Activated T-cell treated with anti-CD3 and anti-CD28 coated beads, Interleukin-2, amount 50 U/mL, for 24 hours (primary cell): ENCODE measurements at places on chromosomes 12 and 14.

GRCh38 chr12:53222170-53222721 is 9.8 kb downstream of the RARG start:
- H3K27me3 ChIP-seq: no peaks in the 10 kb centered on the region
- no peak for DNase-seq
- peak overlapping the region; percentile 83 for H3K27ac ChIP-seq
- H3K36me3 ChIP-seq: peaks cover 20% of the 10 kb centered on the region
- H3K4me3 ChIP-seq: peak overlapping the region; percentile 69
- peaks cover 77% of the 10 kb centered on the region for H3K4me1 ChIP-seq

GRCh38 chr12:1922985-1923384 is 4.5 kb upstream of the CACNA2D4 start:
- H3K4me1 ChIP-seq: peaks cover 10% of the 10 kb centered on the region
- no peak overlapping the region for H3K4me3 ChIP-seq
- H3K36me3 ChIP-seq: no peaks in the 10 kb centered on the region
- peaks cover 3% of the 10 kb centered on the region for H3K27me3 ChIP-seq
- no peak for DNase-seq

DNA sequence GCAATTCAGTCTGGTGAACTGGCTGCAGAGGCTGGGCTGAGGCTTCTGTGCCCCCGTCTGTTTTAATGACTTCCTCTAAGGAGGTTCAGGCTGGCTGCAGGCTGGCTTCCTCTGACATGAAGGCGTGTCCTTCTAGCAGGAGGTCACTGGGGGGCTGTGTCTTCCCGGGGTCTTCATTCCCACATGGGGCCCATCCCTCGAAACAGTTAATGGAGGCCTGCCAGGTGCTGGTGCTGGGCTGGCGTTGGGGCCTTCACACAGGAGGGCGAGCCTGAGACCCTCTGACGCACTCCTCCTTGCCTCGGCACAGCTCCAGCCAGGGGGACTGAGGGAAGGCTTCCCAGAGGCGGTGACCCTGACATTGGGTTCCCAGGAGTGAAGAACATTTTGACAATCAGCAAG is 57.7 kb upstream of the DLK1 start:
- no peak overlapping the region for H3K4me3 ChIP-seq
- H3K27ac ChIP-seq: no peak overlapping the region
- no peaks in the 10 kb centered on the region for H3K36me3 ChIP-seq
- no peak for DNase-seq
- H3K4me1 ChIP-seq: no peaks in the 10 kb centered on the region
- peaks cover 57% of the 10 kb centered on the region for H3K27me3 ChIP-seq

- no peaks in the 10 kb centered on the region for H3K27me3 ChIP-seq
- no peak for DNase-seq
- peaks cover 34% of the 10 kb centered on the region for H3K4me1 ChIP-seq
- H3K36me3 ChIP-seq: no peaks in the 10 kb centered on the region
- H3K27ac ChIP-seq: no peak overlapping the region
- no peak overlapping the region for H3K4me3 ChIP-seq
Observed at GRCh38 chr12:89173096-89173495, 179.2 kb downstream of the DUSP6 start.

- peaks cover 21% of the 10 kb centered on the region for H3K4me1 ChIP-seq
- no peak overlapping the region for H3K27ac ChIP-seq
- no peak for DNase-seq
- peaks cover 4% of the 10 kb centered on the region for H3K36me3 ChIP-seq
Observed at GRCh38 chr14:67186789-67187584, 2.3 kb upstream of the GARIN2 start.

GRCh38 chr12:68240079-68240478 is 13.3 kb downstream of the IL22 start:
- H3K27ac ChIP-seq: peak overlapping the region; percentile 16
- no peak for DNase-seq
- no peaks in the 10 kb centered on the region for H3K36me3 ChIP-seq
- H3K4me3 ChIP-seq: no peak overlapping the region

DNA sequence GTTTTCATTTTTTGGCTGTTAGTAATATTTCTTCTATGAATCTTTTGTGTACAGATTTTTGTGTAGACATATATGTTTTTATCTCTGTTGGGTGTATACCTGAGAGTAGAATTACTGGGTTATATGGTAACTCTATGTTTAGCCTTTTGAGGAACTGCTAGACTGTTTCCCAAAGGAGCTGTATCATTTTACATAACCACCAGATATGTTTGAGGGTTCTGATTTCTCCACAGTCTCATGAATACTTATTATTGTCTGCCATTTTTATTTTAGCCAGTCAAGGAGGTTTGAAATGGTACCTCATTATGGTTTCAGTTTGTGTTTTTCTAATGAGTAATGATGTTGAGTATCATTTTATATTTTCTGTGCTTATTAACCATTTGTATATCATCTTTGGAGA is 1.9 kb downstream of the PCNX4 start:
- no peaks in the 10 kb centered on the region for H3K27me3 ChIP-seq
- no peak for DNase-seq
- peak overlapping the region; percentile 97 for H3K4me3 ChIP-seq
- peaks cover 62% of the 10 kb centered on the region for H3K36me3 ChIP-seq
- H3K27ac ChIP-seq: peak overlapping the region; percentile 96

GRCh38 chr14:36998686-36999085 is 173.7 kb downstream of the SLC25A21 start:
- H3K27me3 ChIP-seq: no peaks in the 10 kb centered on the region
- no peak overlapping the region for H3K27ac ChIP-seq
- H3K4me1 ChIP-seq: no peaks in the 10 kb centered on the region
- no peak overlapping the region for H3K4me3 ChIP-seq
- DNase-seq: no peak

- DNase-seq: no peak
- peaks cover 81% of the 10 kb centered on the region for H3K36me3 ChIP-seq
- peaks cover 40% of the 10 kb centered on the region for H3K4me1 ChIP-seq
- no peaks in the 10 kb centered on the region for H3K27me3 ChIP-seq
Observed at GRCh38 chr14:95472819-95473251, 43.6 kb downstream of the SYNE3 start.
